ENCODE measurements at places on chromosomes 7 and 10. TPM values are rescaled to one million over a fixed set of nuclear protein-coding genes. Genes with fewer than 3 reads are reported as not detected.

- no peak for DNase-seq
Measured at GRCh38 chr10:86047588-86047987, 319.0 kb downstream of the GRID1 start.

DNA sequence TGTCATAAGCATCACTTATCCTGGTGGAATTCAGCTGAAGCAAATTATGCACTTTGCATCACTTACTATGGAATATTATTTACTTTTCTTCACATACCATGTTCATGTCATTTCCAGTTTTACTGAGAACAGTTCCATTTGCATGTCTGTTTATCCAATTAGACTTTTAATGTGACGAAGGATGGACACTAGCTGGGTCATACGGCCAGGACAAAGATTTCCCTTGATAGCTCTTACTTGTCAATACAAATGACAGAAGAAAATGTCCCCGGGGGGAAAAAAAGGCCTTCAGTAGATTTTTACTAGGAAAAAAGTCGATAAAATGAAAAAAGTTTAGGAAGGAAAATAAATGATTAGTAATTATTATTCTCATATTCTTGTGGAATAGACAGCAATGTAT lies 106.6 kb downstream of the RAPGEF5 start:
- no peak for DNase-seq

DNA sequence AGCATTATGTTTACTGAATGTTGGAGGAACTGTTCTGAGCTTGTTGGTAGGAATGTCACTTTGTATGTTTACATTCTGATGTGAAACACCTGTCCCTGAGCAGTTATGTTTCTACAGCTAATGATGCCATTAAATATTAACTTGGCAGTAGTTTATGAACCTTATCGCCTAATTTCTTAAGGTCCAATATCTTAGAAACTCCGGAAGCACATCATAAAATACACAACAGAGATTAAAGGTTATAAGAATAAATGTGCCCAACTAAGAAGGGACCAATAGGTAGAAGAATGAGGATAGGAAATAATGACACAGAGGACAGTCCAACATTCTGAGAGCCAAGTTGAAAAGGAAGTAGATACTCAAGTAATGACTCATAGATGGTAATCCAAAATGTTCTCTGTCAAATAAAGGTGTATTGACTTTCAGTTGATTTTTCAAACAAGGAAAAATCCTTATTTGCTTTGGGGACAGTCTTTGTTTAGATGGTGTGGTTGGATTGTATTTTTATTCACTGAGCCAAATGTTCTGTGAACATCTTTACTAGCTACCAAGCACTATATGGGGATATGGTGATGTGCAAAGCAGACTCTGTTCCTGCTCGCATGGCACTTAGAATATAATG lies 31.9 kb downstream of the LCOR start:
- peak; percentile 7 for DNase-seq

PTPN20 gene
- 5.1 TPM for total RNA-seq

- DNase-seq = no peak
Measured at GRCh38 chr10:488081-488932, 201.2 kb downstream of the DIP2C start.

GRCh38 chr10:101967713-101968112 lies 88.3 kb downstream of the ARMH3 start:
- DNase-seq = no peak

DNA sequence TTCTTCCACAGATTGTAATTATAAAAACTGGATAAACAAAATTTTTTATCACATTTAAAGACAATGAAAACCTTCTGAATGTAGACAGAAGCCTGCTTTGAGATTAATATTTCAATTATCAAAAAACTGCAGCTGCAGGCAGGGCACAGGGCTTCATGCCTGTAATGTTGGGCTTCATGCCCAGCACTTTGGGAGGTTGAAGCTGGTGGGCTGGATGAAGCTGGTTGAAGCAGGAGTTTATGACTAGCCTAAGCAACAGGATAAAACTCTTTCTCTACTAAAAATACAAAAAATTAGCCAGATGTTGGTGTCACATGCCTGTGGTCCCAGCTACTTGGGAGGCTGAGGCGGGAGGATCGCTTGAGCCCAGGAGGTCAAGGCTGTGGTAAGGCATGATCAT lies 41.2 kb downstream of the PDZD8 start:
- no peak for DNase-seq

DNA sequence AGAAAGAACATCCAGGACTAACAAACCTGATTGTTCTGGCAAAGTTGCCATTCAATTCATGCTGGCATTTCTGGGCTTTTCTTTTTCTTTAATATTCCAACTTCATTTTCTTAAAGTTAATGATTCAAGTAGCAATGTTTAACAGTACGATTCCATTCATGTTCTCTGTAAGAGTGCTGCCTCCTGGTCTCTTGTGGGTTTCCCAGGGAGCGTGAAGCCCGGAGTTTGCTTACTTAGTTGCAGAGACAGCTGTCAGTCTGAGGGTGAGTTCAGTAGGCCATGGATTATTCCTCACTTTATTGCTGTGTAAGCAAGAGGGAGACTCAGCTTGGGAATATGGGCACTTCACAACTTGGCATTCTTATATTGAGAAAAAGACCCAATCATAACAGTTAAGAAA lies 142.2 kb downstream of the TWIST1 start:
- no peak for DNase-seq

GRCh38 chr10:50326757-50327701 lies 75.7 kb upstream of the ASAH2 start:
- DNase-seq = peak; percentile 28

- no peak for DNase-seq
Measured at GRCh38 chr10:60270426-60270825, 119.2 kb downstream of the ANK3 start.

GRCh38 chr7:10845225-10845624 lies 128.4 kb upstream of the PHF14 start:
- no peak for DNase-seq

DPYSL4 gene
- not detected for total RNA-seq

DNA sequence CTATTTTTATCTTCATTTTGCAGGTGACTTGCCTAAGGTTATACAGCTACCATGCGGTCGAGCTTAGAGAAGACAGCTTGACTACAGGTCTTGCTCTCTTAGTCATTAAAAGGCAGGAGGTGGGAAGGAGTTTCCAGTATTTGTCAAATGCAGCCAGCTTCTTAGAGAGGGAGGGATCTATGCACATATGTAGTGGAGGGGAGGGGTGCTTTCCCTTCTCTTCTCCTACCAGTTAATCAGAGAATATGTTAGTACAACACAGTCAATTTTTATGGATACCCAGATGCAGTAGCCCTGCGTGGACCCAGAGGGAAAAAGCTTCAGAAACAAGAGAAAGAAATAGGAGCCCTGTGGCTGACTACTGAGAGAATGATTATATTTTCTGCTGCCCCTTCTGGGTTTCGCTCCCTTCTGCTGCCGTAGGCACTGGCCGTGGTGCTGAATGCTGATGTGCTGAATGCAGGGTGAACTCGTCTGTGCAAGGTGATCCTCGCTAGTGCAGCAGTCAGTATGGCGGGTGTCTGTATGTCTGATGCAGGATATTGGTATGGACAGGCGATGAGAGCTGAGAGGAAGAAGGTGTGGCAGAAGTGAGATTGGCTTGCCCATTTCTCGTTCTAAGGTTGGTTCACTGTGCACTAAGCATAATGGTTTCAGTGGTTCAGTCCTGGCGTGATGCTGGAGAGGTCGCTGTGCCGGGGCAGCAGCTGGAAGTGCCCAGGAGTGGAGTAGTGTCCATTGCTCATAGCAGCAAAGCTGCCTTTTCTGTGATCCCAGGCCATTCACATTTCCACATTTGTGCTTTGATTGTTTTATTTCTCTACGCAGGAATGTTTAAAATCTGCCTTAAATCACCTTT lies 189.2 kb upstream of the PODXL start:
- DNase-seq = peak; percentile 41

RSPH10B gene
- total RNA-seq = 0.37 TPM

GRCh38 chr7:7416031-7416858 lies 119.4 kb downstream of the COL28A1 start:
- DNase-seq = peak; percentile 83

- no peak for DNase-seq
Measured at GRCh38 chr10:9357471-9357870, 1303.0 kb downstream of the GATA3 start.

GRCh38 chr10:72834183-72834825 lies 59.2 kb upstream of the OIT3 start:
- peak; percentile 59 for DNase-seq

GRCh38 chr10:72063703-72064391 lies 24.5 kb downstream of the SPOCK2 start:
- no peak for DNase-seq

ASZ1 gene
- not detected for total RNA-seq

CALCR gene
- not detected for total RNA-seq

- no peak for DNase-seq
Measured at GRCh38 chr7:26192485-26193087, 8.0 kb downstream of the HNRNPA2B1 start.

GRCh38 chr10:33276282-33276923 lies 58.1 kb downstream of the NRP1 start:
- peak; percentile 7 for DNase-seq

DNA sequence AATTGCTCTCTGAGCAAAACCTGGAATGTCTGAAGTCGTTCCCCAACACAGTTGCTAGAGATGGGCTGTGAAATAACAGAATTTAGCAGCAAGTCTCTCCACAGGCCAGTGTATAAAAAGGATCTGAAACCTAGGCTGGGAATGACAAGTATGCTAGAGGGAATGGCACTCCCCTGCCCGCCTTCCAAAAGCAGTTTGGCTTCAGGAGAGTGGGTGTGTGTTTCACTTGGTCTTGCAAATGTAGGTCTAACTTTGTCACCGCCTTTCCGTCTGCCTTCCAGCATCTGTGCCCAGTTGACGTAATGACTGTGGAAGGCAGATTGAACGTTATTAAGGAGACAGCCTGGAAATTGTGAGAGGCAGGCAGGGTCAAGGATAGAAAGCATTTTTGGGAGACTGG lies 18.0 kb upstream of the MTURN start:
- DNase-seq = no peak

GRCh38 chr7:43309706-43310022 lies 197.2 kb downstream of the HECW1 start:
- no peak for DNase-seq

SPDYE5 gene
- not detected for total RNA-seq

SEC23IP gene
- total RNA-seq = 42.1 TPM

DNA sequence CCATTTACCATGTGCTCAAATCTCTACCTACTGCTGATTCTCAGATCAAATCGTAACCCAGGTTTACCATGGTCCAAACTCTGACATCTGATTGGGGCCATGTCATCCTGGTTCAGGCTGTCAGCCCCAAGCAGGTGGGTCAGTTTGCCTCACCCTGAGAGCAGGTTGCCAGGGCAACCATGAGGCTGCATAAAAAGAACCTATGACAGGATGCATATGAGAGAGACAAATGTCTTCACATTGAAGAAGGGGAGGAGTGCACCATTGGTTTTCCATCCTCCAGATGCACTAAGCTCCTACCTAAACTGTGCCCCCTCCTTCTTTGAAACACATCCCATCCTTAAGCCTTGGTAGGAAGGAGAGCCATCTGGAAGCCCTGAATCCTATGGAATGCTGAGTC lies 10.2 kb downstream of the PRSS1 start:
- DNase-seq = no peak

GRCh38 chr10:119421891-119422681 lies 120.4 kb downstream of the RGS10 start:
- no peak for DNase-seq

IRF5 gene
- total RNA-seq = 11.4 TPM

- DNase-seq = no peak
Measured at GRCh38 chr7:34090816-34091215, 185.5 kb downstream of the BMPER start.

- peak; percentile 18 for DNase-seq
Measured at GRCh38 chr10:118332948-118333710, 9.0 kb downstream of the FAM204A start.

- DNase-seq = no peak
Measured at GRCh38 chr7:20449176-20449575, 118.5 kb downstream of the ITGB8 start.

GRCh38 chr10:91247360-91248111 lies 27.1 kb downstream of the PCGF5 start:
- DNase-seq = no peak

- DNase-seq = no peak
Measured at GRCh38 chr7:367351-367901, 77.5 kb downstream of the FOXL3 start.

DNA sequence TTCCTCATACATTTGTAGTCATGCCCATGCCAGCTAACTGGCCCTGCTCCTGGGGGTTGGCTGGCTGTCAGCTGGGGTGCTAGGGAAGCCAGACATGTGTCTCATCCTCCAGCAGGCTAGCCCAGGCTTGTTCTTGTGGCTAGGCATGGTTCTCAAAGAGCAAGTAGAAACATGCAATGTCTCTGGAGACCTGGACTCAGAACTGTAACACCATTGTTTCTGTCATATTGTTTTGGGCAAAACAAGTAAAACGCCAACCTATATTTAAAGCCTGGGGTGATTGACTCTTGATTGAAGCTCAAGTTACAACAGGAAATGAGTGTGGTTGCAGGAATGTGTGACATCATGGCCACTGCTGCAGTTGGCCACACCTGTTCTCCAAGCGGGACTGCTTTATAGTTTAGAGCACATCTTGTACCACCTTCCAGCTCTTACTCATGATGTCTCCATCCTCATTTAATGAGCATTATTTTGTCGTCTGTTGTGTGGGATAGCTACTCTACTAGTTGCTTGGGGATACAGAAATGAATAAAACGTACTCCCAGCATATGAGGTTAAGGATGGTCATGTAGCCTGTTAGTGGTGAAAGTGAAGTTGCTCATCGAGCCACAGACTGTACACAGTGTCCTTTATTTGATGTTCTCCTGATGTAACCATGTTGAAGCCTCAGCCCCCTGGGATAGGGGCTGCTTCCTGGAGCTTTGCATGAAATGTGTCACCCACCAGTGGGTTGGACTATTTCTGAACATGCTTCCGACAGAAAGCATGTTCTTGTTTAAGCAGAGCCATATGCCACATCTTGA lies 168.4 kb downstream of the SORCS3 start:
- peak; percentile 54 for DNase-seq

MYPN gene
- 0.38 TPM for total RNA-seq

OR6V1 gene
- total RNA-seq = not detected

SFTPD gene
- total RNA-seq = not detected

- peak; percentile 3 for DNase-seq
Measured at GRCh38 chr7:84783141-84783778, 403.6 kb downstream of the SEMA3D start.

DNA sequence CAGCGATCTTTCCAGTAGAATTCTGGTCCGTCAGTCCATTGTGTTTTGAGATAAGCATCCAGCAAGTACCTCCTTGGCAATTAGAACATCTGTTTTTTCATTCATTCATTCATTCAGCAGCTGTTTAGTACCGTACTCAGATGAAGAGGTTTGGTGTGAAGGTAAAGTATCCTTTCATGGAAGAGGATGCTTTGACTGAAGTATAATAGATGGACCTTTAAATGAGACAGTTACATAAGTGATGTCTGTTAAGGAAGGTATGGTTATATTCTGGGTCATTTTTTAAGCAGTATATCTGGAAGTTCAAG lies 1.2 kb downstream of the MAPK8 start:
- no peak for DNase-seq

CREB5 gene
- total RNA-seq = 12.9 TPM

DNA sequence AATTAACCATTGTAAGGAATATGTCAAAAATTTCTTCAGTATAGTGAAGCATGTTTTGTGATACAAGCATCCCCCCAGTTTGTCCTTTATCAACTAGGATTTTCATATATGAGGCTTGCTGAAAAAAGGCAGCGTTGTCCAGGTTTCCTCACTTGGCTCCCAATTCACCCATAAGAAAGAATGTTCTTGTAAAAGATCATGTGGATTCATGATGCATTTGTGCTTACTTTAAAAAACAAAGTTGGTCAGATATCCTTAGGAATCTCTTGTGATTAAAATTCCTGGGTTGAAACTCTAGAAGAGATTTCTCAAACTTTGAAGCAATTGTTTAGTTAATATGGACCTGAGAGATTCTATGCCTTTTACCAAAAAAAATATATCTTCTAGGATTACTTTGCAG lies 181.8 kb downstream of the KIAA1217 start:
- DNase-seq = no peak
